ENCODE measurements at places on chromosomes 4 and X.

DNA sequence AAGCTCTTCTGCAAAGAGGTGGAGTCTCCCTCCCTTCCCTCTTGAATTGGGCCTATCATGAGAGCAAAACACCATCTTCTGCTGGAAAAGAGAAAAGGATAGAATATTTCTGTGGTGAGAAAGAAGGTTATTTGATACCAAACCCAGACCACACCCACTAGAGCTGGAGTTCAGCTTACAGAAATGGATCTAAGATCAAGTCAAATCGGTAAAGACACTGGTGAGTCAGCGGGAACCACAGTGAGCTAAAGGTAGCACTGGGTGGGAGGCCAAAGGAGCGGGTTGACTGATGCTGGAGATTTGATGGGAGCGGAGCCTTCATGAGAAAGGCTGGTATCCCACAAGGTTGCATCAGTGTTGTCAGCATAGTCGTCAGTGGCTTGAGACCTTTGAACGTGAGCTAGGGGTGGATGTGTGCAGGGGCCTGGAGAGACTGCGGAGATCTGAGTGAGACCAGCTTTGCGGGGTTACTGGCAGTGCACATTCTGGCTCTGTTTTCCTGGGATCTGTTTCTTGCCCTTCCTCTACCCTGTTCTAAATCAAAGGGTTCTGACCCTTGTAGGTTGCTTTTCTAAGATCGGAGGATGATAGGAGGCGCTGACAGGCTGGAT lies 106.4 kb upstream of the SCOC start:
- DNase-seq: no peak

DNA sequence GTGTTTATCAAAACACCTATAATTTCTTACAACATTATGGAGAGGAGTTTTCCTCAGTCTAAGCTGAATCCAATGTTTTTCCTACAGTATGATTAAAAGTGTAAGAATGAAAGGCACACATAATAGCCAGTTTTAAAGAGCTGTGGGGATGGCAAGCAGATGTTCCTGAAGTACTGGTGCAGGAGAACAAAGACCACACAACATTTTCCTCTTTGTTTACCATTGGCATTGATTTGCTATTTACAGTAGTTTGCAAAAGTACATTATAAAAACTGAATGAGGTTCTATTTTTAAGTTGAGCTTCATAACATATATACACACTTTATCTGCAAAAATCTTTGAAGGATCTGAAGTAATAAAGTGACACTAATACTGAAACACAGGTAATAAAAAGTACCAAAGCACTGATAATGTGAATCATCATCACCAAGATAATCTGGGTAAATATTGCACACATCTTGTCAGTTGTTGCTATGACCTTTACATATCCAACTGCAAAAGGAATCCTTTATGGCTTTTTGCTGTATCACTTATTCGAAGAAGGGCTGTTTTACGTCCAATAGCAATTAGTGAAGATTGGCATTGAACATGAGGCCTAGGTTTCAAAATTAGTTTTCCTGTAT lies 22.5 kb downstream of the TCEAL1 start:
- no peak for DNase-seq

- no peak for DNase-seq
These were observed 11.9 kb downstream of the TMPRSS11D start for GRCh38 chr4:67871867-67872266.

DNA sequence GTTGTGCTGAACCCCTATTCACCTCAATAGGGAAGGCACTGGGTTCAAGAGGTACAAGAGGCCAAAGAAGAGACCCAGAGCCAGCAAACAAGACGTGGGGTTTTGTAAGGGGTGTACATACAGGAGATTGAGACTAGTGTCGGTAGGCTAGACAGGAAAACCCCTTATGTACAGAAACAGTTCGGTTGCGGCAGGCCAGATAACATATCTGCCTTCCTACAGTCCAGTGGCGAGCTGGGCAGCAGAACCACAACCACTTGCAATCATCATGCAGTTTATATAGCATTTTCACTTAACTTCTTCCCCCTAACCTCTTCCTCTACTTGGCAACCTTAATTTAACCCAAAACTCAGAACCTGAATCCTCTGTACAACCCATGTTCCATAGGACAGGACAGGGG lies 422.2 kb downstream of the PDHA2 start:
- DNase-seq: peak; percentile 26

DNA sequence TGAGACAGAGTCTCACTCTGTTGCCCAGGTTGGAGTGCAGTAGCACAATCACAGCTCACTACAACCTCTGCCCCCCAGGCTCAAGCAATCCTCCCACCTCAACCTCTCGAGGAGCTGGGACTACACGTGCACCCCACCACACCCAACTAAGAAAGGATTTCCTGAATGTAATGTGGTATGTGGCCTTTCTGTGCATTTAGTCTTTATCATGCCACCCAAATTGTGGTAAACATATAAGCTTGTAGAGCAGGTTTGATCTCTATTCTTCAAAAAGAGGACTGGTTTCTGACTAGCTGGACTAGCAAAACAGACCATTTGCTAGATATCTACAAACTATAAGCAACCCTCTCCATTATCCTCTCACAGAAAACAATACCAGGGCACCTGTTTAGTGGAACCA lies 33.6 kb downstream of the ELOVL6 start:
- peak; percentile 51 for DNase-seq

All from stomach (tissue), 19 donors.